ENCODE measurements at places on chromosomes 12 and 14. TPM values are rescaled to one million over a fixed set of nuclear protein-coding genes. Genes with fewer than 3 reads are reported as not detected.
A peak's percentile ranks its signal among the peaks of the same experiment; 100 is the strongest.

- H3K4me1 ChIP-seq: no peaks in the 10 kb centered on the region
- H3K27me3 ChIP-seq: no peaks in the 10 kb centered on the region
- no peak overlapping the region for H3K4me3 ChIP-seq
- no peak for DNase-seq
- H3K36me3 ChIP-seq: no peaks in the 10 kb centered on the region
- no peak overlapping the region for H3K27ac ChIP-seq
Observed at GRCh38 chr14:52473557-52473956, 78.7 kb downstream of the TXNDC16 start.

- H3K27ac ChIP-seq: peak overlapping the region; percentile 29
- H3K4me3 ChIP-seq: peak overlapping the region; percentile 4
- H3K4me1 ChIP-seq: peaks cover 14% of the 10 kb centered on the region
- no peaks in the 10 kb centered on the region for H3K36me3 ChIP-seq
- H3K27me3 ChIP-seq: no peaks in the 10 kb centered on the region
- DNase-seq: no peak
Observed at GRCh38 chr14:50362764-50363713, 33.6 kb downstream of the CDKL1 start.

DNA sequence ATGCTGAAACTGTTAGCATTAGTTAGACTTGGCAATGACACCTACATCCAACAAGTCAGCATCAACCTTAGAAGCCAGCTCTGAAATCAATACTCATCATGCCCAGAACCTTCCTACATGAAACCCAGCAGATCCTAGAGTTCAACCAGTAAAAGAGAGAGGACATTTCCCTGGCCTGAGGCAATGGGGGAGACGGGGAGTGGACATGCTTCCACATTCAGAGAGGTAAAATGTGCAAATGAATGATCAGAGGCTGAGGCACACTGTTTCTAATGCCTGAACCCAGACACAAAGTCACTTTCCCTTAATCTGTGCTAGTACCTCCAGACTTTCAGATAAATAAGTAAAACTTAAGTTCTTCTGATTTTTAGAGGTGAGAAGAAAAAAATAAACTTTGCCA lies 34.5 kb downstream of the ERO1A start:
- no peak overlapping the region for H3K27ac ChIP-seq
- H3K27me3 ChIP-seq: no peaks in the 10 kb centered on the region
- H3K4me1 ChIP-seq: no peaks in the 10 kb centered on the region
- no peak overlapping the region for H3K4me3 ChIP-seq

- no peaks in the 10 kb centered on the region for H3K4me1 ChIP-seq
- no peaks in the 10 kb centered on the region for H3K27me3 ChIP-seq
- H3K36me3 ChIP-seq: no peaks in the 10 kb centered on the region
Observed at GRCh38 chr12:9273276-9273675, 65.1 kb upstream of the PZP start.

DNA sequence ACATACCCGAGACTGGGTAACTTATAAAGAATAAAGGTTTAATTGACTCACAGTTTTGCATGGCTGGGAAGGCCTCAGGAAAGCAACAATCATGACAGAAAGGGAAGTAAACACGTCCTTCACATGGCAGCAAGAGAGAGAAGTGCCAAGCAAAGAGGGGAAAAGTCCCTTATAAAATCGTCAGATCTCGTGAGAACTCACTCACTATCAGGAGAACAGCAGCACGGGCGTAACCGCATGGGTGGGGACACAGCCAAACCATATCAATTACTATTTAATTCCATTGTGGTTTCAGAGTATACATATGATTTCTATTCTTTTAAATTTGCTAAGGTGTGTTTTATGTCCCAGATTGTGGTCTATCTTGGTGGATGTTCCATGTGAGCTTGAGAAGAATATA lies 117.9 kb downstream of the SCAF11 start:
- H3K4me3 ChIP-seq: no peak overlapping the region
- no peak for DNase-seq
- no peaks in the 10 kb centered on the region for H3K27me3 ChIP-seq
- H3K36me3 ChIP-seq: no peaks in the 10 kb centered on the region
- H3K4me1 ChIP-seq: peaks cover 2% of the 10 kb centered on the region

The GLT1D1 gene
- 0.23 TPM for total RNA-seq
